ENCODE measurements at places on chromosomes 5 and 9.

GRCh38 chr5:142847898-142848790 lies 78.0 kb downstream of the ARHGAP26 start:
- no peak for DNase-seq

- peak; percentile 95 for DNase-seq
Measured at GRCh38 chr9:116549061-116549664, 137.9 kb upstream of the TRIM32 start.

- no peak for DNase-seq
Measured at GRCh38 chr5:2695200-2695891, 56.1 kb downstream of the IRX2 start.

- no peak for DNase-seq
Measured at GRCh38 chr9:131398204-131398603, 4.3 kb downstream of the PRRC2B start.

DNA sequence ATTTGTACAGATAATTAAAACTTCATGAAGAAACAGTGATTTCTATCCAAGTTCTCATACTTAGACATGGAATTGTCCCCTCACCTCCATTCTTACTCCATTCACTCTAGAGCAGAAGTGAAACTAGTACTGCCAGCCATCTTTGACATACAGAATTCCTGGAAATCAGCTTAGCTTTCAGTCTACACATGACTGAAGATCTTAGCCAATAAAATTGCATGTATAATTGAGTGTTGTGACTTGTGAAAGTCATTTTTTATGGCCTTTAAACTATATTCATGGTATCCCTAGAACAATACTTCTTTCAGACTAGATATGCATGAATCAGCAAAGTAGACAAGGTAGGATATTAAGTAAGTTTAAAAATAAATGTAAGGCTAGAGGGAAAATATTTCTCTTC lies 705.2 kb upstream of the ZNF608 start:
- DNase-seq, result no peak

DNA sequence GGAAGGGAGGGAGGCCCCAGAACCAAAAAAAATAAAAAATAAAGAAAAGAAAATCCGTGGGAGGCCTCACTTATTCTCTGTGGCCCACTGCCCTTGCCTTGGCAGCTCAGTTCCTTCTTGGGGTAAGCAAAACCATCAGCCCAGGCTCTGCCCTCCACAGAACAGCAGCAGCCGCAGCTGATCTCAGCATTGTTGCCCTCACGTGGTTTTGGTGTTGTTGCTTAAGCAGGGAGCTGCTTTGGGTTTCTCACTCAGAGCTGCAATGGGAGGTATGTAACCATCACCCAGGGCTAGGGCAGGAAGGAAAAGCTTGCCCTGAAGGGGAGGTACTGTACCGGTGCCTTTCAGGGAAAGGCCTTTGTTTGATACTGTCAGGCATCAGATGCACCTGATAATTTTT lies 374.7 kb upstream of the WWC1 start:
- no peak for DNase-seq

DNA sequence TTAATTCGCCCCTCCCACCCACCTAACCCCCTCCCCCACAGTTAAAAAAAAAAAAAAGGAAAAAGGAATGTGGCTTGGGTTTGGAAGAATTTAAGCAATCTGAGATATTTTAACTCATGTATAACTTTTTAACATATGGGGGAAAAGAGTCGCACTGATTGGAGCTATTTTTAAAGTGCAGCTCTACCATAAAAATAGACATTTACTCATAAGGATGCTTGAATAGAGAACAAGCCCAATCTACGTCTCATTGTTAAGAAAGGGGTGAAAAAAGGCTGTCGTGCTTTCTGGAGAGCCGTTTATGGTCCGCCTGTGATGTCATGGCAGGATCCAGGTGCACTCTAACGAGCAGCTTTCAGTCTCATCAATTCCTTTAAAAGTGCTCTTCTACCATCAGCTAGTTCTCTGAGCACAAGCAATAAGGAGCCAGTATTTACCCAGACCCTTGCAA lies 142.4 kb downstream of the ELAVL2 start:
- DNase-seq, result no peak

GRCh38 chr9:136099542-136099941 lies 4.5 kb upstream of the NACC2 start:
- DNase-seq, result no peak

DNA sequence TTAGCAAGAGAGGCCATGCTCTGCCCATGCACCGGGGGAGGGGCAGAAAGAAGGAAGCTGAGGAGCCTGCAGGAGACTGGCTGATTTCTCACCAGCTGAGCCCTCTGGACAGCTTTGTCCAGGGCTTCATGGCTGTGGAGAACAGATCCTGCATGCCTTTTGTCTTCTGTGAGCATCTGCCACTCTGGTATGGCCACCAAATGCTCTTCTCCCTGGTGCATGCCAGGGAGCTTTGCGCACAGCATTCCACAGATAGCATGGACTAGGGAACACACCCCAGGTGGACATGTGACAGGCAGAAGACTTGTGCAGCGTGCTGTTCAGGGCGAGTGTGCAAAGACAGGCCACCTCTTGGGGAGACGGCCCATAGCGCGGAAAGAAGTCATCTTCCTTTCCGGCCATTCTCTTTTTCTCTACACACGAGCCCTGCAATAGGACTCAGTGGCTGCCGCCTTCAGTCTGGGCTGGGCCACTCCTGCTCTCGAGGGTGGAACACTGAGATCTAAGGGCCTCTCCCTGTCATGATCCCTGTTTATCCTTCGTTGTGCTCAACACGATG lies 56.7 kb downstream of the GADD45G start:
- DNase-seq, result no peak

DNA sequence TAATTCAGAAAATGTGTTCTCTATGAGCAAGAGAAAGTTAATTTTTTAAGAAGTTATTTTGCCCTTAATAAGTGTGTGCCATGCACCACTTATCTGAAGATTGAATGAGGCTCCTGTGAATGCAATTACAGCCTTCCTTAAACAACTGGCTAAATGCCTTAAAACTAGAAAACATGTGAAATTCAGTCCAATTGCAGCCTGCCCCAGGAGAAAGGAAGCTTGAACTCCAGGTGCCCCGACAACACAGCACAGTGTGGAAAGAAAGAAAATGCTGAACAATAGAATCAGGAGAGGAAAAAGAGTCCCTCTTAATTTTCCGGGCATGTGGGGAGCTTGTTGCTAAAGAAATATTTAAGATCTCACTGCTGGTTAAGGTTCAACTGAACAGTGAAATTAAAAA lies 8.8 kb downstream of the LHFPL2 start:
- no peak for DNase-seq

DNA sequence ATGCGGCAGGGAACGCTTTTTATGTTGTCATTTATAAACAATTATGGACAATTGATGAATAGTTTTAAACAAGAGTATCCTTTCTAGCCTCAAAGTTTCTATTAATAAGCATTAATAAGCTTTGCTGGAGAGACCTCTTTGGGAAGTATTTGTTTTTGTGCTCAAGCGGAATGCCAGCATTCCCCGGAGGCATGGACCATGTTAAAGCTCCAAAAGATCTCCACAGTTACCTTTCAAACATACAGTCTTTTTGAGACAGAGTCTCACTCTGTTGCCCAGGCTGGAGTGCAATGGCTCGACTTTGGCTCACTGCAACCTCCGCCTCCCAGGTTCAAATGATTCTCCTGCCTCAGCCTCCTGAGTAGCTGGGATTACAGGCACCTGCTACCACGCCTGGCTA lies 9.6 kb downstream of the MSANTD3 start:
- DNase-seq, result no peak

- DNase-seq, result no peak
Measured at GRCh38 chr5:158770506-158770905, 329.2 kb downstream of the EBF1 start.

- DNase-seq, result no peak
Measured at GRCh38 chr9:81661339-81661738, 28.0 kb downstream of the TLE1 start.

DNA sequence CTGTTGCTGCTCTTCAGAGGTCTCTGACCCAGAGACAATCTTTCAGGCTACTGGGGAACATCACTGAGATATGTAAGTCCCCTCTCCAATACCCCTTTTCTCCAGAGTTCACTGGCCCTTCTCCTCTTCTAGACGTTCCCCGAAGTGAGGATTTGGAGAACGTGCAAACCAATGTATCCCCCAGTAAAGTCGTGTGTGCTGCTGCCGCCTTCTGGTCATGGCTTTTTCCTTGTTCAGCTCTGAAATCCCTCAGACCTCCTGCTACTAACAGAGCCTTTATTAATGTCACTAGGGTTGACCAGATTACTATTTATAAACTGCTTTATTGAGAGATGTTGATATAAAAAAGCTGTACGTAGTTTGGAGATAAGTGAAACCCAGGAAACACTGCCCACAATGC lies 1028.6 kb downstream of the CDH9 start:
- no peak for DNase-seq

DNA sequence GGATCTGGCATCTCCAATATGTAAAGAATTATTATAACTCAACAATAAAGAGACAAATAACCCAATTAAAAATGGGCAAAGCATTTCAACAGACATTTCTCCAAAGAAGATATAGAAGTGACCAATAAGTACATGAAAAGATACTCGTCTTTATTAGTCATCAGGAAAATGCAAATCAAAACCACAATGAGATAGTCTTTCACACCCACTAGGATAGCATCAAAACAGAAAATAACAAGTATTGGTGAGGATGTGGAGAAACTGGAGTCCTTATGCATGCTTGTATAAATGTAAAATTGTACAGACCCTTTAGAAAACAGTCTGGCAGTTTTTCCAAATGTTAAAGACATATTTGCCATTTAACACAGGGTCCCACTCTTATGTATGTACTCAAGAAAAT lies 39.1 kb upstream of the ITGA1 start:
- no peak for DNase-seq

DNA sequence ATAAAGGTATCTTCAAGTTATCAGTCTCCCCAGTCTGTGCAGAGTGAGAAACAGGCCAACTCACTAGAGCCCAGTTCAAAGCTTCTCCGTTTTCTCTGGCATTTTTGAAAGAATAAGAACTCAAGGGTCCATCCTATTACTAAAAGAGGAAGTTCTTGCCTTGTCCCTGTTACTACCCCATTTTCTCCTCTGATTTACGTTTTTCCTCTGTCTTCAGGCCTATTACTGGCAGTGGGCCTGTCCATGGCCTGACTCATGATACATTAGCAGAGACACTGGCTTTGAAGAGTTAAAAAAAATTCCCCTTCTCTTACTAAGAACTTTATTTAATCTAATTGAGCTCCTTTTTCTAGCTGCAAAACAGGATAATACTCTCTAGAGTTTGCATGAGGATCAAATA lies 624.0 kb upstream of the KLF4 start:
- DNase-seq, result no peak

DNA sequence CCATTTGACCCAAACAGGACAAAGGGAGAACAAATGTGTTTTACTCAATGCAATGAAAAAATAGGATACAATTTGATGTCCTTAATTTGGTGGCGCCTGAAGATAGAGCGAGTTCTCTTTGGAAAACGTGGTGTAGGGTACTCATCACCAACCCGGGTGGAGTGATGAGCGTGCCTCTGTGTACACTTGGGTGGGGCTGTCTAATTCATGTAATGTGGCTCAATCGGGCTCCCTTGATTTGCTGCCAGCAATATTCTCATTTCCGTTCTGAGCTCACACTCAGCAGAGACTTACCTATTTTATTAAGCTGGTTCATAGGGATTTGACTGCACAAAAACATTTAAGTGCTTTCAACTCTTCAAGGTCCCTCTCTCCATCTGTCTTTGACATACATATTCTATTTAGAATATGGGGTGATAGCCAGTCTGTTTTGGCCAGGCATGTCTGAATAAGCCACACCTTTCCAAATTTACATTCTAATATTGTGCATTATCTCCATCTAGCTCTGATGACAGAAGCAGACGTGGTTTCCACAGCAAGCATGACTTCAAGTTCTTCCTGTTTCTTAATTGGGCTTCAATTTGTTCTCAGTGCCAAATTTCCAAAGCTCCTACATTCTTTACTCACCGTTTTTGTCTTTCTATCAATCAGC lies 162.5 kb downstream of the IRX2 start:
- no peak for DNase-seq

GRCh38 chr5:151264113-151264512 lies 11.1 kb downstream of the GM2A start:
- no peak for DNase-seq

GRCh38 chr5:149831492-149831891 lies 101.4 kb downstream of the PPARGC1B start:
- no peak for DNase-seq

GRCh38 chr5:56050551-56051255 lies 55.9 kb upstream of the IL6ST start:
- DNase-seq, result no peak

DNA sequence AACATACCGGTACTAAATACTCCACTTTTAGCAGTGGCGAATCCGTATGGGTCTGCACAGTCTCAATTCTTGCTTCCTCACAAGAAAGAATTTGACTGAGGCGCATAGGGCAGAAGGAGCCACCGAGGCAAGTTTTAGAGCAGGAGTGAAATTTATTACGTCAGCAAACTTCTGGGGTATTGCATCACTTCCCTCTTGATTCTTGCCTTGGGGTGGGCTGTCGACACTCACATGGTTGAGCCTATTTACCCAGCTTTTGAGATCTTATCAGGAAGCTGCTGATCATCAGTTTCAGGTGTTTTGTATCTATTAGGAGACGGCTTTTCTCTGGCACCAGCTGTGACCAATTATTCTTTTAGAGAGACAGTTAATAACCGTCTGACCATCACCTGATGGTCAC lies 111.5 kb upstream of the CCNH start:
- no peak for DNase-seq

DNA sequence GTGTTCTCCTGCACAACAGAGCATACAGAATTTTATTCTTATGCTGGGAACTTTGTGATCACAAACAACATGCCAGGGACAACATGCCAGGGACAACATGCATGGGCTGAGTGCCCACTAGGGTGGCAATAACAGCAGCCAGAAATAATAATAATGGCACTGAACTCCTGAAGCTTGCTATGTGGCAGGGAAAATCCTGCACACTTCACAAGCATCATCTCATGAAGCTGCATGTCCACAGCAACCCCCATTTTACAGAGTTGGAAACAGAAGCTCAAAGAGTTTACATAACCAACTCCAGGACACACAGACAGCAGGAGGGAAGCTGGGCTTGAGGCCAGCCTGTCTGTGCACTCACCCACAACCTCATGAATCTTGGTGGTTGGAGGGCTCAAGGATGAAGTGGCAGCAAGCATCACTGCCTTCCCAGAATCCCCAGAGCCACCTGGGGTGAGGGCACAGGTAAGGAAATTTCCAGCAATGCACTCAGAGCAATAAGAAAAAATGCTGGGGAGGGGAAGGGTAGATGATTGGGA lies 111.4 kb downstream of the GABBR2 start:
- no peak for DNase-seq

- DNase-seq, result no peak
Measured at GRCh38 chr9:83266331-83266665, 203.4 kb upstream of the RASEF start.

GRCh38 chr9:130667120-130667435 lies 2.7 kb downstream of the PRDM12 start:
- no peak for DNase-seq

- no peak for DNase-seq
Measured at GRCh38 chr5:157835041-157835440, 23.9 kb downstream of the CLINT1 start.

GRCh38 chr5:10861423-10861790 lies 100.4 kb upstream of the DAP start:
- no peak for DNase-seq
